ENCODE measurements at places on chromosomes 12 and 14. TPM values are rescaled to one million over a fixed set of nuclear protein-coding genes. Genes with fewer than 3 reads are reported as not detected.

Gene RHOJ
- 6.0 TPM for total RNA-seq

Gene FGD4
- 29.3 TPM for total RNA-seq

Gene RIPK3
- total RNA-seq, result 1.6 TPM

Gene RASSF8
- total RNA-seq, result 7.1 TPM

Gene CLEC1A
- 0.66 TPM for total RNA-seq

Gene LMO3
- not detected for total RNA-seq

Gene NPFF
- not detected for total RNA-seq

Gene GALNT16
- total RNA-seq, result 0.84 TPM

Gene SLC5A8
- total RNA-seq, result not detected

Gene RAP1B
- 69.9 TPM for total RNA-seq

Gene LMNTD1
- not detected for total RNA-seq

Gene ZNF641
- 7.6 TPM for total RNA-seq

Gene SLC35F4
- total RNA-seq, result not detected

Gene OVCH1
- total RNA-seq, result 0.05 TPM

Gene SPX
- total RNA-seq, result 0.24 TPM

Gene LRP1
- 299 TPM for total RNA-seq

Gene KRT77
- not detected for total RNA-seq

Gene BCL2L2
- 12.8 TPM for total RNA-seq

Gene TRPV4
- 6.0 TPM for total RNA-seq

Gene ST8SIA1
- total RNA-seq, result not detected

Gene INSM2
- total RNA-seq, result not detected

Gene INHBC
- total RNA-seq, result 14.7 TPM
